NCI-H187 (cell line): ENCODE measurements at places on chromosomes 7 and 10.

DNA sequence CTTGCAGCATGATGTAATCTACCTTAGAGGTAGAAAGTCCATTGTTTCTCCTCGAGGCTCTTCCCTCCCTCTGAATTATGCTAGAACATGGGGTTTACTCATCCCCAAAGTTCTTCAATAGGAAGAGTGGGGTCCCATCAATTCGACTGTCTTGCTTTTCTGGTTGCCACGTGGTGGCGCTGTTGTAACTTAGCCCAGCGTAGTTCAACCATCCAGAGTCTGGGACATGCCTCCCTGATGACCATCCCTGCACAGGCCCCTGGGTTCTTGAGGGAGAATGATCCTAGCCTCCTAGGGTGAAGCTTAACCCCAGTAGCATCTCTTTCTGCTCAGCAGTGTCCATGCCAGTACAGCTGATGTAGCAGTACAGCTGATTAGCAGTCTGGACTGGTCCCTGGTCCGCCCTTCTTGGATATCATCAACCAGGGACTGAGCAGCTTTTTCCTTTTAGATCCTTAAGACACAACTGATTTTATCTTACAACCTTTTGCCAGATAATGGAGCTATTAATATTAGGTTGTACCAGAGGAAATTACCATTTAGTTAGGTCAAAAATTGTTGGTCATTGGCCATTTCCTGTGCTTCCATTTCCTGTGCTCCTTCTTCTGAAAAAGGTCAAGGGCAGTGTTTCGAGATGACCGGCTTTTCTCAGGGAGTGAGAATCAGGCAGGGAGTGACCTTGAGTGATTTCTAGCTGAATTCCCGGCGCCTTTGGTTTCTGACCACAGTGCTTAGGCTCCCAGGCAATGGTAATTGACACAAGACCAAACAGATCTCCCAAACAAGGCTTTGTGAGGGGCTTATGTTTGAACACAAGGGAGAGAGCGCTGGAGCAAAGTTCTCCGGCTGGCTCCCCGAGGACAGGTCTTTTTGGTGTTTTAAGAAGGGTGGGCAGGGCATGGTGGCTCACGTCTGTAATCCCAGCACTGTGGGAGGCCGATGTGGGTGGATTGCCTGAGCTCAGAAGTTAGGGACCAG lies 65.4 kb downstream of the TACC2 start:
- no peak for DNase-seq

- no peak for DNase-seq
These were observed 38.1 kb downstream of the UBE2H start for GRCh38 chr7:129914536-129915272.

- DNase-seq, result no peak
These were observed 541 bp upstream of the PFKFB3 start for GRCh38 chr10:6202098-6202683.

DNA sequence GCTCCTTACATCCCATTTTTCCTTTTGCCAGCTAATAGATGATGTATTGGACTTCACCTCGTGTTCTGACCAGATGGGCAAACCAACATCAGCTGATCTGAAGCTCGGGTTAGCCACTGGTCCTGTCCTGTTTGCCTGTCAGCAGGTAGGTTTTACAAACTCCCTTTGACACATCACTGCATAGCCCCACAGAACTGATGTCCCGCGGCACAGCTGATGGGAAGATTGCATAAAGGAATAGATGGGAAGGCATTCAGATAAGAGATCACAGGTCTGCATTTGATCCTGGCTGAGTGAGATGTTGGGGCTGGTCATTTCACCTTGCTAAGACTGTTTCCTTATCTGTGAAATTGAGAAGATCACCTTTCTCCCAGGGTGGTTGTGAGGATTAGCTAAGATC lies 37.9 kb downstream of the PDSS1 start:
- no peak for DNase-seq

GRCh38 chr10:104711302-104711721 lies 70.2 kb downstream of the SORCS3 start:
- DNase-seq, result no peak

- DNase-seq, result no peak
These were observed 5.7 kb downstream of the ANKRD1 start for GRCh38 chr10:90914992-90915765.

GRCh38 chr10:99329554-99330346 lies 594 bp downstream of the CNNM1 start:
- no peak for DNase-seq

DNA sequence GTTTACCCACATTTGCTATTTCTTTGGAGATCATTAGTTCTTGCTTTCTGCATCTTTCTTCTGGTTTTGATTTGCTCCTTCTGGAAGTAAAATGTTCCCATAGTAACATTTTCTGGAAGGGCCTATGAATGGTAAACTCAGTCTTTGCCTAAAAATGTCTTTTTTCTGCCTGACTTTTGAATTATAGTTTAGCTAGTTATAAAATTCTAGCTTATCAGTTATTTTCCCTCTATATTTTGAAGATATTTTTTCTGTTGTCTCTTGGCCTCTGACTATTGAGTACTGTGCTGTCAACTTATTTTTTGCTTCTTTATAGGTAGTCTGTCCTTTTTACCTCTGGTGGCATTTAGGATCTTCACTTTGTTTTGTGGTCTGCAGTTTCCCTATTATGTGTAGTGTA lies 21.6 kb upstream of the MTURN start:
- DNase-seq, result no peak

DNA sequence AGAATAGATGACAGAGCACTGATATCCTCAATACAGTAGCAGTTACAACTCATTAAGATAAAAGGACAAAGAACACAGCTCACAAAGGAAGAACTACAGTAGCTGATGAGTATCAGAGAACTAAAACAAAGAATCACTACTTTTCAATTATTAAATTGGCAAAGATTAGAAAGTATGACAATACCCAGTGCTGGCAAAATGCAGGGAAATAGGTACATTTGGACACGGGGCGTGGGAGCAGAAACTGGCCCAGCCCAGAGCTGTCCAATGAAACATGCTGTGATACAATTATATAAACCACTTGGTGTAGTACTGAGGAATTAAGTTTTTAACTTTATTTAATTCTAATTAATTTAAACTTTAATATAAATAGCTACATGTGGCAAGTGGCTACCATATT lies 226.3 kb downstream of the MLLT10 start:
- no peak for DNase-seq

DNA sequence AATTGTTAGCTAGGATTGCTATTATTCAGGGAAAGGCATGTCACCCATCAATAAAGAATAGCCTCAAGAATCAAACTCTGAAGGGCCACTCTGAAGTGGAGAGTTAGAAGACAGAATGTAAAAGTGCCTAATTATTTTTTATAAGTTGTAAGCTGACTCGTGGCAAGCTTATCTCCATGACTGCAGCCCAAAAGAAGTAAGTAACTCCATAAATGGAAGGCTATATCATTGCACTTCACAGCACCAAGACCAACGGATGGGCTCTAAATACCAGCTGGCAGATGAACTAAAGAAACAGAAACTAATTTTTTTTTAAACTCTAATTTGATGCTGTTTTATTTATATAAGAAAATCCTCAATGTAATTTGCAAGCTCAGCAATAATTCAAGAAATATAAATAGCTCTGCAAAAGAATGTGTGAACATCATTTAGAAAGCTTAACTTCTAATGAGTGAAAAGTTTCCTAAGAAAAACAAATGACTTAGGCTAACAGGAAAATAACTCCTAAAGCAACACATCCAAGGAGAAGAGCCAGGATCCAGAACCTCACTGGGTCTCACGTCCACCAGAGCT lies 165.5 kb downstream of the SNX13 start:
- DNase-seq, result no peak

DNA sequence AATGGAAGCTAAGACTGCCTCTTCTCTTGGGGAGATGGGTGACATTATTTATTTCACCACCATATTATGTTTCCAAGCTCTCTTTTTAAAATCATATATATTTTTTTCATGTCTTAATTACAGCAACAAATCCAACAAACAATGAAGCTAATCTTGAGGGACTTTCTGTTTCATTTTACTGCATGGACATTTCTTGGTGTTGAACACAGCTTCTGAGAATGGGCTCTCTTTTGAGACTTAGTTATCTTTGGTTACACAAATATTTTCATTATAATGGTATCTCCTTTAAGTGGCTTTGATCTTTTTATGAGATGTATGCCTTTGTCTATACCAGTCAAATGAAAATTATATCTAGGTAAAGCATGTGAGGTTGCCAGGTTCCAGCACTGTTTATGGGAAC lies 210.0 kb upstream of the LRRN3 start:
- DNase-seq, result no peak

DNA sequence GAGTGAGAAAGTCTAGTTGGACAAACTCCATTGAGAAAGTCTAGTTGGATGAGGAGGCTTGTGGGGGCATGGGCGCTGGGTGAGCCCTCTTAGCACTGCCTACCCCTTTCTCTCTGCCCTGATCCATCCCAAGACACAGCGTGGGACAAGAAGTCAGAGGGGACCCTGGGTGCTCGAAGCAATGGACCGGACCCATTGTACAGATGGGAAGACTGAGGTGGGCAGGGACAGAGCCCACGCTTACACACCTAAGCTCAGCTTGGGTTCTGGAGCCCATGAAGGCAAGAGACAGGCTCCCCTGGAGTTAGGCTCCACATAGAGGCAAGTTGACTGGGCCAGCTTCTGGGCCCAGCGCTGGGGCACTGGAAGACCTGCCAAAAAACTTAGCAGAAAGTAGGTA lies 126.8 kb upstream of the TNRC18 start:
- no peak for DNase-seq

GRCh38 chr10:45461034-45461433 lies 87.0 kb downstream of the ALOX5 start:
- no peak for DNase-seq

GRCh38 chr7:74306730-74307469 lies 17.7 kb downstream of the CLIP2 start:
- DNase-seq, result no peak

- no peak for DNase-seq
These were observed 447.4 kb downstream of the XPNPEP1 start for GRCh38 chr10:109475711-109476421.

- DNase-seq, result no peak
These were observed 565 bp upstream of the INA start for GRCh38 chr10:103276251-103276895.

DNA sequence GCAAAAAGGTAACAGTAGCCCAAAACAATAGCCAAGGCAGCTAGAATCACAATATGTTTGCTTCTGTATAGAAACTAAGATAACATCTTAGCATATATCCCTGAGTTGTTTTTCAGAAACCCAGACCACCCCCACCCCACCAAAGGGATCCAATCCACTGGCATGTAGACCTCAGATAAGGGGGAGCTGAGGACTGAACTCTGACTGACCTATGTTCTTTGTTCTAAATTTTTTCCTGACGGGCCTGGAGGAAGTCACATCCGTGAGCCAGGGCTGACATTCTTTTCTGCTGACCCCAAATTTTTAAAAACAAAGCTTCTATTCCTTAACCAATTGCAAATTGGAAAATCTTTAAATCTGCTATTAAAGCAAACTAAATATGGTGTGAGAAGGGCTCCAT lies 493.9 kb upstream of the IGFBP3 start:
- DNase-seq, result no peak

DNA sequence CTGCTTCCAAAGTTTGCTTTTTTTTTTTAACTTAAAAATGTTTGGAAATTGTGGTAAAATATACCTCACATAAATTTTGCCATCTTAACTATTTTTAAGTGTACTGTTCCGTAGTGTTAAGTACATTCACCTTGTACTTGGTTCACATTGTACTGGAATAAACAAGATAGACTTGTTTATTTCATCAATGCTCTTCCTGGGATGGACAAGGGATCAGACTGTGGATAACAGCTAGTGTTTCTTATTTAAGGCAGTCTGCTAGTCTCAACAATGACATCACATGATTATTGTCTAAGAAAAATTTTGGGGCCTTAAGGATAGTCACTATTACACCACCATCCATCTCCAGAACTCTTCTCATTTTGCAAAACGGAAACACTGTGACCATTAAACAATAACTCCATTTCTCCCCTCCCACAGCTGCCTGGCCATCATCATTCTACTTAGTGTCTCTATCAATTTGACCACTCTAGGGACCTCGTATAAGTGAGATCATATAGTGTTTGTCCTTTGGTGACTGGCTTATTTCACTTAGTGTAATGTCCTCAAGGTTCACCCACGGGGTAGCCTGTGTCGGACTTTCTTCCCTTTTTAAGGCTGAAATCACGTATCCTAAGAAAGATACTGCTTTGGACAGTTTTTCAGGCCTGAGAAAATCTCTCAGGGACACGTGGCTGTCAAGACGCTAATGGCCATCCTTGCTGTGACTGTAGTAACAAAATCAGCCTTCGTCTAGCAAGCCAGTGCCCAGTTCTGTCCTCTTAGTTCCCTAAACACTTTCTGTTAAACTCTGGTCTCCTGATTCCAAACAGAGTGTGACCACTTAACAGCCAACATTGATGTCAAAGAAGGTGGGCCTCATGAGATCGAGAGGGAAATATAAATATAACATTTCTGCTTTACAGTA lies 305.2 kb downstream of the FRMD4A start:
- no peak for DNase-seq

GRCh38 chr7:67341153-67341768 lies 344.6 kb downstream of the TYW1 start:
- no peak for DNase-seq

GRCh38 chr10:86082556-86082955 lies 284.0 kb downstream of the GRID1 start:
- no peak for DNase-seq

GRCh38 chr10:78910476-78910875 lies 158.3 kb upstream of the ZMIZ1 start:
- DNase-seq, result no peak

DNA sequence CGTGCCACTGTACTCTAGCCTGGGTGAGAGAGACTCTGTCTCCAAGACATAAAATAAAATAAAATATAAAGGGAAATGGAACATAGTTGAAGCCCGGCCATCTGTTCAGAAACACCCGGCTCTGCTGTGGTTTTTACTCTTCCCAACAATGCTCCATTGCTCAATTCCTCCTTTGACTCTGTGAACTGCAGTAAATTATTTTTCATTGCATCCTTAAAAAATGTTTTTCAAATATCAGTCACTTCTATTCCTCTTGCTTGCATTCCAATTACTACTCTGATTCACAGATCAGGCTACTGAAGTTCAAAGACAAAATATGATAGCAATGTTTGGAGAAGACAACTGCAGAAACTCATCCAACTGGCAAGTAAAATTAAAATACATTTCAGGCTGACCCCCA lies 983.0 kb downstream of the SORCS1 start:
- no peak for DNase-seq

GRCh38 chr10:22550732-22551131 lies 163.6 kb downstream of the PIP4K2A start:
- DNase-seq, result no peak

GRCh38 chr7:133977409-133978274 lies 149.5 kb upstream of the LRGUK start:
- DNase-seq, result no peak

GRCh38 chr10:24554036-24554435 lies 169.7 kb downstream of the ARHGAP21 start:
- DNase-seq, result no peak

DNA sequence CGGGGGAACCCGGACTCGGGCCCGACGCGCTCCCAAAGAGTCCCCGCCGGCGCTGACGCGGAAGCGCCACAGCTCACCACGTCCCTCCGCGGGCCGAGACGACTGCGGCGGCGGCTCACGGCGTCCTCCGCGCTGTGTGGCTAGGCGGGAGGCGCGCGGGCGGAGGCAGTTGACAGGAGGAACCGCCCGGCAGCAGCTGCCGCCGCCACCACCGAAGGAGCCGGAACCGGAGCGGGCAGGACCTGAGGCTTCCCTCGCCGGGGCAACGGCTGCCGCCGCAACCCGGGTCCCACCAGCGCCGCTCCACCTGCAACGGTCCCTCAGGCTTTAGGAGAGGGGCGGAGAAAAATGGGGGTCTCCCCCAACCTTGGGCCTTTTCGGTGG lies 334 bp downstream of the ZNF800 start:
- DNase-seq, result no peak

GRCh38 chr10:43980313-43980712 lies 331.6 kb upstream of the ZNF32 start:
- DNase-seq, result no peak
